Activated CD8-positive, alpha-beta memory T cell treated with anti-CD3 and anti-CD28 coated beads for 4 hours (primary cell): ENCODE measurements at places on chromosomes 5 and 9.

DNA sequence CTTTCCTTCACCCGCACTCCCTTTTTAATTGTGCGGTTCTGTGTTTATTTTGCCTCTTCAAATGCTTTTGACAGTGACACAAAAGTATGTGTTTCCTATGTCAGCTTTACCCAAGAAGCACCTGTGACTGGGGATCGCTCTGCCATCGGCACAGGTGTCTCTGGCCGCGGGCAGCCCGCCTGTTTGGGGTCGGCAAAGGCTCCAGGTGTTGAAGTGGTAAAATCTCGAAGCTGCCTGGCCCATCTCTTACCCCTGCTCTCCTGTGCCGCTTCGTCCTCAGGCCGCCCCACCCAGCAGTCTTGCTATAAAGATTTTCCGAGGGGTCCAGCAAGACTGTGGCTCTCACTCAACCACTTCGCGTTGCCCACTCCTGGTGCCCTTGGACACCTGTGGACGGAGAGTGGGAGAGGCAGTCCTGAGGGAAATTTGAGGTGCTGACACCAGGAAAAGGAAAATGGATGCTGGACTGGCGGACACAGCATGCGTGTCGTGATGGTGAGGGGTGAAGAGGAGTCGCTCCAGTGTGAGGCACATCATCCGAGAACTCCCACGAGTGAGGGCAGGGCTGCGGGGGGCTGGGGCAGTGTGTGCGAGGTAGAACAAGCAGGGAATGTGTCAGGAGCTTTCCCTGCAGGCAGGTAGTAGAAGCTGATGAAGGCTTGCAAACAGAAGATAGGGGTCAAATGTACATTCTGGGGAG, 29.1 kb upstream of the CEP72 start:
- no peak for DNase-seq

GRCh38 chr9:126883636-126884035, 23.2 kb downstream of the ZBTB34 start:
- DNase-seq = no peak

DNA sequence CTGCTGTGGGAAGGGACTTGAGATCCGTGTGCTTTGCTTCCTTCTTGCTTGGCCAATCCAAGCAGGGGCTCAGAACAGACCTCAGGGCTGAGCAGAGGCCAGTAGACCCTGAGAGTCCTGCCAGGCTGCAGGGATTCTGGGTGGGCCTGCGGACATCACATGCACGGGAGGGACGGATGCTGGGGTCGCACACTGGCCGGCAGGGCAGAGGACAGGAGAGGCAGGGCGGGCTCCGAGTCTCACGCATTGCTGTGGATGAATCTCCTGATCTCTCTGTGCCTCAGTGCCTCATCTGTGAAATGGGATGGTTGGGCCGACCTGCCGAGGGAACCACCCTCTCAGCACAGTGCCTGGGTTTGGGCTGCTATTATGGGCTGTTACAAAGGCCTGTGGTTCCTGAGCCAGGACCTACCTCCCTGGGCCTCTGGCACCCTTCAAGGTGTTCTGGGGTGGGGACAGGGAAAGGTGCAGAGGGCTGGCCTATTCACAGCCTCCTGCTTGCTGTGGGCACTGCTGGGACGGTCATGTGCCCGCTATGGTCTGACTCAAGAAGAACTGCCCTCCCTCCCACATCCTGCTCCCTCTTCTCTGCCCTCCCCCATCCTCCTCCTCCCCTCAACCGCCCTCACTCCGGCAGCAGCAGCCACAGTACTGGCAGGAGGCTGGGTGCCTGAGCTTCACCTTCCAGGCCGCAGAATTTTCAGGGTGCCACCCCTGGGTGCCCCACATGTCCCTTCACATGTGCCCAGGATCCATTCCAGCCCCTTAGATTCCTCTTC, 43.3 kb downstream of the NCS1 start:
- no peak for DNase-seq

GRCh38 chr9:135347461-135347860, 132.1 kb upstream of the PPP1R26 start:
- DNase-seq = no peak
